ENCODE measurements at places on chromosomes 1 and 21.

DNA sequence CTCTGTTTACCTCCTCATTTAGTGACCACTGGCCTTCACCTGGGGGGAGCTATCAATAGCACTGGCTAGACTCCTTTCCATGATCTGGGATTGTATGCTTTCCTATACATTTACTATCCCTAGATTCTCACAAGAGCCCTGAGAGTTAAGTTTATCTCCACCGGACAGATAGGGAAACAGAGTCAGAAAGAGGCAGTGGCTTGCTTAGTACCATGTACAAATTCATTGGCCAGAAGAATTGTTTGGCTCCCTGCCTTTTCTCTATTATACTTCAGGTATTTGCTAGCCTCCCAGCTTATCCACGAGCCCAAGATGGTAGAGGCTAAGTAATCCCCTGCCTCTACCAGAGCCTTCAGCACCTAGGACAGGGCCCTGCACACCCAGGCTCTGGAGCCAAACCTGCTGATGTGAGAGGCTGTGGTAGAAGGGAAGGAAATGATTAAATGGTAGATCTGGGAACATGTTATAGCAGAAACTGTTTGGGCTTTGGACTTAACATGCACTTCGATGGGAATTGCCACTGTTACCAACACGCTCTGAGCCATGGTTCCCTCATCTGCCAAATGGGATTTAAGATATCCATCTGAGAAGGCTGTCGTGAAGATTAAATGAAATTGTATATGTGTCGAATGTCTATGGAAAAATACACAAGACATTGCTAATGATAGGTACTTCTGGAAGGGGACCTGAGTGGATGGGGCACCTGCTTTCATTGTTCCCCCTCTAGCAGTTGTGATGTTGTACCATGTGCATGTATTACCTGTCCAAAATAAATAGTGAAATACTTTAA is 3.1 kb upstream of the BLACAT1 start:
- ATAC-seq, result no peak

DNA sequence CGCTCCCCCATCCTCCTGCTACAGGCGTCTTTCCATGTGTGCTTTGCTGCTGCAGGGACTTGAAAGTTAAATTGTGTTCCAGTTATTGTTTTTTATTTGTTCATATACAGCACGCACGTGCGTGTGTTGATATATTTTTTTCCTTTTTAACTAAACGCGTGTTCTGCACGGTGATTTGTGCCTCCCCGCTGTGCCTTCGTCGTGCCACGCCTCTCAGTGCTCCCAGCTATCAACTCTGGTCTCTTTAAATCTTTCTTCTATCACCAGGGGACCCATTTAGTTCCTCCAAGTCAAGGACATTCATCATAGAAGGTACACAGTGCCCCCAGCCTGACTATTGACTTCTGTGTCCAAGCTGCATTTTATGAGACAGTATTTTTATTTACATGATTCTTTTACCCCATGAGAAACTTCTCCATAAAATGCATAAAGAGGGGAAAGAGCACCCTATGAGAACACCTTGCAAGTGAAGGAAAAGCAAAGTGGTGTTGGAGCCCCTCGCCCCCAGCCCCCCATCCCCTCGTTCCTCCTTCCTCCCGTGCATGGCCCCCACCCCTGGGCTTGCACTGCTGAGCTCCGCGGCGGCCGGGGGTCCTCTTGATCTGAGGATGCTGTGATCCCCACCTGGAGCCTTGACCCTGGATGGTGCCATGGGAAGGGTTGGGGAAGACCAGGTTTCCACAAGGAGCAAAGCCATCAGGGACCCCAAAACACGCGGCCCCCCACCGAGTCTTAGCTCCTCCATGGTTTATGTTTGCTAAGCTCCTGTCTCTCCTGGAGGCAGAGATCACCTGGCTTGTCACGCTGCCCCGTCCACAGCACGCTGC is 45.5 kb downstream of the KCNAB2 start:
- ATAC-seq, result no peak

DNA sequence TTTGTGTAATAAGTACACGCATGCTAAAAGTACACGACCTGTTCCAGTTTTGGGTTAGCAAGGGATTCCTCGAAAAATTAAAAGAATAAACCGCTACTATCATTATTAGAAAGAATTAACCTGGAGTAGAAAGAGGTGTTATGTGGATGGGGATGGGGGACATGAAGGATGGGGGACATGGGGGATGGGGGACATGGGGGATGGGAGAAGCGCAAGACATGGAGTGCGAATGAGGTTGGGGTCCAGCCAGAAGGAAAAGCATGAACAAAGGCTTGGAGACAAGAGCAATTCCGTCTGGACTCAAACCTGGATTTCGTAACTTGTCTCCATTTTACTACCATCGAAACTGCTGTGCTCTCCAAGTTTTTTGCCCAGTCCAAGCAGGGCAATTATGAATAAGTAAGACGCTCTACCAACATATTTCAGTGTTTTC is 591 bp upstream of the KDM1A start:
- ATAC-seq, result no peak

GRCh38 chr1:19869929-19870328 is 12.3 kb upstream of the OTUD3 start:
- ATAC-seq, result no peak

DNA sequence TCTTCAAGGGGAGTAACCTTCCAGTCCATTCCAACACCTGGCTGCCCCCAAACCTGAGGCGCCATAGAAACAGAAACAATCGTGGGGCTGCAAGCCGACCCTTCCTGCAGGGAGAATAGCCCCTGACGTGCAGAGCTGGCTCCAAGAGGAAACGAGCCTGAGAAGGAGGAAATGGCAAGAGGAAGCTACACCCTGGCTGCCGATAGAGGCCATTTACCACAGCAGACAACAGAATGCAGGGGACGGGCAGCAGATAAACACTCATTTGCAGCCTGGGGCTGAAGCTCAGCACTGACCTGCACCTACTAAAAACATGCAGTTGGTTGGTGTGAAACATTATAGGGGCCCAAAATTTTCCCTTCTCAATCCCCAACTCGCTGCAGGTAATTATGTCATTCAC is 8.7 kb upstream of the TDRD10 start:
- no peak for ATAC-seq

DNA sequence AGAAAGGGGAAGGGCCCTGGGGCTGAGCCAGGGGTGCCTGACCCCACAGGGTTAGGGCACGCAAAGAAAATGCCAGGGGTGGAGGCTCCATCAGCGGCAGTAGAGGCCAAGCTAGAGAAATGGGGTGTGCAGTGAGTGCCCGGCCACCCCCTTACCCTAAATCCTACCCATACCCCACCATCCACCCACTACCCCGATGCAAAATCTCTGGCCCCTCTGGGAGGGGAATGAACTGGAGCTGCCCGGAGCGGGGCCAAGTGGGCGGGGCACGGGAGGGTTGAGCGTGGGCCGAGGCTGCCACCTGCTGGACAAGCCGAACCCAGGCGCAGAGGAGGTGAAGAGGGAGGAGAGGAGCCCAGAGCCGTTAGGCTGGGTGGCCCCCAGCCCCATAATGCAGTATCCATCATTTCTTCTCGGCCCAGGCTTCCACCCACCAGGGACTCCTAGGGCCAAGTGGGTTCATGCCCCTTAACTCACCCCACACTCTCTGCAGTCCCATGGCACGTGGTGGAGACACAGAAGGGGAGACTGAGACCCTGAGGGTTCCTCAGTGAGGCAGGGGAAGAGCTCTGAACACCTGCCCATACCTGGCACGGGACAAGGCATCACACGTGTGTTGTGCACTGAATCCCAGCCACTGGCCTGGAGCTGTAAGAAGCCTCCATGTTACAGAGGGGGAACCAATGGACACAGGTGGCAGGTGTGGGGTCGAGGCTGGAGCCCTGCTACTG is 1.4 kb upstream of the C1QC start:
- ATAC-seq, result peak; percentile 65

DNA sequence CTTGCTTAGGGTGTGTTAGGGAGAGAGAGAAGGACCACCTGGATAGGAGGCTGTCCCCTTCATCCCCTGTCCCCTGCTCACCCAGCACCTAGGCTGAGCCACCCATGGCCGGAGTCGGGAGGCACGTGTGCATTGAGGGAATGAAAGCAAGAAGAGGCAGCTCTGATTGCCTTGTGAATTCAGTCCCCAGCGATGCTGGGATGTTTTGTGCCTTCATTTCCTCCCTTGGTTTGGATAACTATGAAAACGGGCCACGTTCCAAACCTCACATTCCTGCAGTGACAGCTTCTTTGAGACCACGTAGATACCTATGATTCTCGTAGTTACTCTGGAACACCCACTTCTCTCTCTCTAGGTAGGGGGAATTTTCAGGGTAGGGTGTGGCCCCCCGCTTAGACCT is 67.1 kb downstream of the MAN1C1 start:
- no peak for ATAC-seq

DNA sequence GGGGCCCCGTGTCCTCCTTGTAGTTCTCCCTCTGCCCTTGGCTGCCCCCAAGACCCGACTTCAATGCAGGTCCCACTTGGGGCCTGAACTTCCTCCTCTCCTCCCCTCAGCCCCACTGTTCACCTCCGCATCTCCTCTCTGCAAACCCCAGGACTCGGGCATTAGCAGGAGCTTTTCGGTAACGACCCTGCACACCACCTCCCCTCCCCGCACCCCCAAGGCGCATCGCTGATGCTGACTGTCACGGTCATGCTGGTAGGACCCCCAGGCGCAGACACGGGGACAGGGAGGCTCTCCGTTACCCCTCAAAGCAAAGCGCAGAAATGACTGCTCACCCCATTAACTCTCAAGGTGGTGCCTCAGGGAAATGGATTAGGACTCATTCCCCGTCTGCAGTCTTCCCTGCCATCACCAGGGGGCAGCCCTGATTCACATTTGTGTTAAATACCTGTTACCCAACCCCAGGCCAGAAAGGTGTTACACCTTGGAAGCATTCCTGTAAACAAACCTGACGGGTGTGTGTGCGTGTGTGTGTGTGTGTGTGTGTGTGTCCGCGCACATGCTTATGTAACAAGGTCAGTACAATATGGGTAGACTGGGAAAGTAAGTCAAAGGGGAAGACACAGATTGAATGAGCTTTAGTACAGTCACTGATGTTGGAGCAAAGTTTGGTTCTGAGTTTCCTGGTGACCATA is 6.4 kb upstream of the GUCA2B start:
- peak; percentile 41 for ATAC-seq
